ENCODE measurements at places on chromosomes 7 and 10. TPM values are rescaled to one million over a fixed set of nuclear protein-coding genes. Genes with fewer than 3 reads are reported as not detected.

- H3K4me3 ChIP-seq = peak overlapping the region; percentile 98
- peaks cover 33% of the 10 kb centered on the region for H3K36me3 ChIP-seq
- peak overlapping the region; percentile 96 for H3K27ac ChIP-seq
- DNase-seq = peak; percentile 50
- peaks cover 33% of the 10 kb centered on the region for H3K4me1 ChIP-seq
These were observed 1.7 kb downstream of the CDK6 start for GRCh38 chr7:92834507-92835260.

DNA sequence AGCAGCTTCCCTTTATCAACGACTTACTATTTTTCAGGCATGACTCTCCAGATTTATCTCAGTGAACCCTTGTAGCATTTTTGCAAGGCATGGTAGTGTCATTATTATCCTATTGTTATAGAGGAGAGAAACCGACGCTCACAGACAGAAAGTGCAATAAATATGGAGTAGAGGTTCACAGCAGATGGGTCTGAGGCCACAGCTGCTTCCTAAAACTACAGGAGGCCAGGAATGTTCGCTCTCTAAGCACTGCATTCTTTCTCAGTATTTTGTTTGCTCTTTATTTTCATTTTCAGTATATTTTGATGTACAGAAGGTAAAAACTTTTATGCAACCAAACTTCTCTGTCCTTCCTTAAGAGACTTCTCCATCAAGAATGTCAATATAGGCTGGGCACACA is 4.5 kb upstream of the AEBP1 start:
- H3K27ac ChIP-seq = no peak overlapping the region
- peaks cover 4% of the 10 kb centered on the region for H3K27me3 ChIP-seq
- H3K4me1 ChIP-seq = peaks cover 30% of the 10 kb centered on the region
- no peaks in the 10 kb centered on the region for H3K36me3 ChIP-seq

DNA sequence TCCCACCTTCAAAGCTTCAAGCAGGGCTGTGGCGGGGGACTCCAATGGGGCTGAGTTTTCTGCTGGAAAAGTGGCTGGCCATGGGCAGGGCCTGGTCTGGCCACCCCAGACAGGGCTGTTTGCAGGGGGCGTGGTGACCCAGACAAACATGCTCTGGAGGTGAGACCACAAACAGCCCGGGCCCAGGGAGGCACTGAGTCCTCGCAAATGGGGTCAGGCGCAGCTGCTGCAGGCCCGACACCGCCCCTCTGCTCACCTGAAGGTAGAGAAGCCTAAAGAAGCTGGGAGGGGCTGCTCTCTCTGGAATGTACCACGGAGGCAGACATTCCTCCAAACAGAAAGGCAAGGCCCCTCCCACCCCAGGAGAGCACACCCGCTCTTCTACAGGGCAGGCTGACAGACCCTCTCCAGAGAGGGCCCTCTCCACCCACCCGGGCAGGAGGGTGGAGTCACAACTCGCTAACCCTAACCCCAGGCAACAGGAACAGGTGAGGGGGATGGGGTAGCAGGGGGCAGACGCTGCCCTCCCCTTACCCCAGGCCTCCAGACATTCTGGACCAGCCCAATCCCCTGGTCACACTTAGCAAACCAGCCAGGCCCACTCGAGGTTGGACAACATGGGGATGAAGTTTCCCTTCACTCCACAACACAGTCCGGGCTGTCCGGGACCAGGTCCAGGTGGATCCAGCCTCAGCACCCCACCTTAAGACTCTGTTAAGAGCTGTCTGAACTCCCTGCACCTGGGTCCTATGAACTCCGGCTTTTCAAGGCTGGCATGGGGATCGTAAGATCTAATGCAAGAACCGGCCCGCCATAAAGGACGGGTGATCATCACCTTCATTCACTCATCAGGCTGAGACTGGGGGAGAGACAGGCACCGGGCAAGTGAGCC is 32.3 kb downstream of the OAT start:
- H3K4me3 ChIP-seq = no peak overlapping the region
- no peak overlapping the region for H3K27ac ChIP-seq
- H3K27me3 ChIP-seq = peaks cover 15% of the 10 kb centered on the region
- no peaks in the 10 kb centered on the region for H3K4me1 ChIP-seq

GRCh38 chr7:30176463-30177109 is 41.8 kb downstream of the MTURN start:
- H3K27ac ChIP-seq = no peak overlapping the region

GRCh38 chr7:1567896-1568510 is 1.8 kb downstream of the PSMG3 start:
- no peaks in the 10 kb centered on the region for H3K27me3 ChIP-seq
- H3K27ac ChIP-seq = no peak overlapping the region
- no peak for DNase-seq
- peaks cover 4% of the 10 kb centered on the region for H3K36me3 ChIP-seq
- peak overlapping the region; percentile 22 for H3K4me3 ChIP-seq
- H3K4me1 ChIP-seq = peaks cover 14% of the 10 kb centered on the region

DNA sequence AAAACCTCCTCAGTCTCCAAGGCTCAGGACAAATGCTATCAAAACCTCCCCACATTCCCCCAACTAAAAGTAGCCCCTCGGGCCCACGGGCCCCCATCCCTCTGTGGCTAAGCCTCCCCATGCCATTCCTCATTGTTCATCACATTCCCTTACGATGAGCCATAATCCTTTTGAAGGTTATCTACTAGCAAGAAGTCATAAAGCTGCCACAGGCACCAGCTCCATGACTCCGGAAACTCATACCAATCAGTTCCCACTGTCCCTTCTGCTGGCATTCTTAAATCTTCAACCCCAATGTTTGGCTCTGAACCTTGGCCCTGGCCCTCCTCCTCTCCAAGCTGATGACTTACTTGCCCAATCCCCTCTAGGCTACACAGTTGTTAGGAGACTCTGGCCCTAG is 19.4 kb upstream of the TM9SF3 start:
- H3K36me3 ChIP-seq = no peaks in the 10 kb centered on the region
- H3K27me3 ChIP-seq = no peaks in the 10 kb centered on the region
- peaks cover 5% of the 10 kb centered on the region for H3K4me1 ChIP-seq

The PIK3CG gene
- total RNA-seq = 54.1 TPM

DNA sequence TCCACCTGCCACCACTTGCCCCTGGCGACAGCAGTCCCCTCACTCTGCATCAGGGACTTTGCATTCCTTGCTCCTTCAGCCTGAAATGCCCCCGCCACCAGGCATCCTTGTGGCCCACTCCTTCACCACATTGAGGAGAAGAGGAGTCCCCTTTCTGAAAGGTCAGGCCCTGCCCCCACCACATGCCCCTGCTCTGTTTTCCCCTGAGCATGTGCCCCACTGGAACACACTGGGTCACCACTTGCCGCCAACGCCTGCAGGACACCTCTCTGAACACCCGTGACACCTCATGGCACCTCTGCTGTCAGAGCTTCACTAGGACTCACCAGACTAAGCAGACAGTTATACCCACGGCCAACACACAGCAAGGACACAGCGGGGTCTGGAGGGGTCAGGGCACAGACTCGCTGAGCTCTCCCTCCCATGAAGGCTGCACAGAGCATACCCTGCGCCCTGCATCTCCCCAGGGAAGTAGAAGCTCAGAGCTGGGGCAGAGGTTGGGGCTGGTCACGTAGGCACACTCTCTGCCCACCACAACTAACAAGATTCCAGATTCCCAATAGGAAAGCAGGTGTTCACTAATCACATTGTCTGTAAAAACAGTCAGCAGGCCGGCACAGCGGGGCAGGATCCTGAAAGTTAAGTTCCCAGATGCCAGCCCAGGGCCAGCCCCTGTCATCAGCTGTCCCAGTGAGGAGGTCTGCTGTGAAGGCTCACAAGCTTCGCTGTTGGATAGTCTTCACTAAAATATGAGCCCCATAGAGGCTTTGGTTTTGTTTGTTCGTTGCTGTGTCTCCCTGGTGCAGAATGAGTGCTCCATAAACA is 5.8 kb upstream of the AOC1 start:
- DNase-seq = no peak
- peaks cover 20% of the 10 kb centered on the region for H3K27me3 ChIP-seq
- H3K36me3 ChIP-seq = no peaks in the 10 kb centered on the region
- no peak overlapping the region for H3K27ac ChIP-seq
- no peaks in the 10 kb centered on the region for H3K4me1 ChIP-seq

- no peak for DNase-seq
- no peak overlapping the region for H3K4me3 ChIP-seq
- H3K4me1 ChIP-seq = no peaks in the 10 kb centered on the region
- no peak overlapping the region for H3K27ac ChIP-seq
- no peaks in the 10 kb centered on the region for H3K36me3 ChIP-seq
These were observed 1.9 kb upstream of the INMT start for GRCh38 chr7:30750010-30750409.

- H3K36me3 ChIP-seq = no peaks in the 10 kb centered on the region
- no peak overlapping the region for H3K27ac ChIP-seq
- no peak for DNase-seq
- H3K4me1 ChIP-seq = peaks cover 18% of the 10 kb centered on the region
- no peak overlapping the region for H3K4me3 ChIP-seq
- H3K27me3 ChIP-seq = no peaks in the 10 kb centered on the region
These were observed 7.1 kb upstream of the MALSU1 start for GRCh38 chr7:23291957-23292560.

- no peak overlapping the region for H3K4me3 ChIP-seq
- no peak overlapping the region for H3K27ac ChIP-seq
- no peaks in the 10 kb centered on the region for H3K4me1 ChIP-seq
- DNase-seq = no peak
- H3K27me3 ChIP-seq = no peaks in the 10 kb centered on the region
- peaks cover 7% of the 10 kb centered on the region for H3K36me3 ChIP-seq
These were observed 17.6 kb downstream of the BCCIP start for GRCh38 chr10:125840955-125841354.

DNA sequence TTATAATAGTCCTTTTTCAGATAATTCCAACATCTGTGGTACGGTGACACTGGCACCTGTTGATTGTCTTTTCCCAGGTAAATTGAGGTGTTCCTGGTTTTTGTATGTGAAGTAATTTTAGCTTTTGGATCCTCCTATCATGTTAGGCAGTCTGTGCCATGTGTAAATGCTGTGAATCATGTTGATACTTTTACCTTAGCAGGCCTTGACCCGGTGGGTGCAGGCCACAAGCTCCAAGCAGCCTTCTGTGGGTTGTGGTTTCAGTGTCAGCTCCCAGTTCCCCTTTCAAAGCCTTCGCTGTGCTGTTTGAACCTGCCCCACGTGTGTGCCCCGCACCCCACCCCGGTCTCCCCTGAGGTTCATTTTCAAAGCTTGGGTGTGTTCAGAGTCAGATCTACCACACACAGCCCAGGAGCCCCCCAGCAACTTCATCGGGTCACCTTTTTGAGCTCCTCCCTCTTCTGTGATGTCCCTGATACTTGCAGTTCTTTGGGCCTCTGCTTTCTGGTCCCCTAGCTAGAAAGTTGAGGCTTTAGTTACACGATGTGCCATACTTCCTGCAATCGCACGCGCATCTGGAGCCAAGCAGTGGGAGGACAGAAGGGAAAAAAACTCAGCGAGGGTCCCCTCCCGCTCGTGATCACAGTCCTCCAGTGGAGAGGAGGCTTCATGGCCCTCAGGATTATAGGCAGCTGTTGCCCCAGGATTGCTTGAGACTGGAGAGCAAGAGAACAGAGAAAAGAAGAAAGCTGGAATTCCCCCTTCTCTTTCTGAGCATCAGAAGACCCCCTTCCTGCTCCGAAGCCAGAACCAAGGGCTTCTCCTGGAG is 8.7 kb upstream of the BHLHA15 start:
- H3K27me3 ChIP-seq = no peaks in the 10 kb centered on the region
- H3K4me1 ChIP-seq = peaks cover 35% of the 10 kb centered on the region
- peak overlapping the region; percentile 77 for H3K4me3 ChIP-seq
- H3K36me3 ChIP-seq = peaks cover 25% of the 10 kb centered on the region
- peak; percentile 80 for DNase-seq

GRCh38 chr10:116209781-116210180 is 63.2 kb downstream of the GFRA1 start:
- H3K27me3 ChIP-seq = no peaks in the 10 kb centered on the region
- H3K27ac ChIP-seq = no peak overlapping the region
- H3K36me3 ChIP-seq = no peaks in the 10 kb centered on the region

The GPR26 gene
- total RNA-seq = not detected

The AFAP1L2 gene
- total RNA-seq = 3.8 TPM

The GIGYF1 gene
- 75.2 TPM for total RNA-seq

The RELN gene
- not detected for total RNA-seq

DNA sequence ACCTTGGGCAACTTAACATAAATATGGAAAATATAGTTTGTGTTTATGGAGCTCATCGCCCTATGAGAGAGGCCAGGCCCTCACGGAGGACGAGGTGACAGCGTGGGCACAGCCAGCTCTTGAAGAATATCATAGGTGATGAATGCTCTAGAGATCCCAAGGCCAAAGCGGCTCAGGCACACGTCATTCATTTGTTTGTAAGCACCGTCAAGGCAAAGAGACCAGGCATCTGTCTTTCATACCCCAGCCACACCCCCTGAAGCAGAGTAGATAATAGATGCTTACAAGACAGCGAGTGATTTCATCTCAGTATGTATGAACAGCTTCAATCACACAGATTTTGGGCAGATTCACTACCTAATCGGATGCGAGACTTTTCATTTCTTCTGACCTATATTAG is 242.1 kb upstream of the C7orf33 start:
- no peak for DNase-seq
- H3K4me1 ChIP-seq = no peaks in the 10 kb centered on the region
- no peak overlapping the region for H3K27ac ChIP-seq
- no peak overlapping the region for H3K4me3 ChIP-seq
- no peaks in the 10 kb centered on the region for H3K36me3 ChIP-seq

The VWDE gene
- 4.8 TPM for total RNA-seq

DNA sequence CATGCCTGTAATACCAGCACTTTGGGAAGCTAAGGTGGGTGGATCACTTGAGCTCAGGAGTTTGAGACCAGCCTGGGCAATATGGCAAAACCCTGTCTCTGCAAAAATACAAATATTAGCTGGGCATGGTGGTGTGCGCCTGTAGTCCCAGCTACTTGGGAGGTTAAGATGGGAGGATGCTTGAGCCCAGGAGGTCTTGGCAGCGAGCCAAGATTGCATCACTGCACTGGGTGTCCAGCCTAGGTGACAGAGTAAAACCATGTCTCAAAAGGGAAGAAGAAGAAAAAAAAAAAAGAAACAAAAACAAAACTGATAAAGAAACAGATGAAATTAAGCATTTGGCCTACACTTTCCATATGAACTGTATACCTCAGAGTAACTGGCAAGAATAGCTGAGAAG is 319.2 kb downstream of the PARD3 start:
- H3K27me3 ChIP-seq = no peaks in the 10 kb centered on the region
- no peak overlapping the region for H3K4me3 ChIP-seq
- no peaks in the 10 kb centered on the region for H3K36me3 ChIP-seq

The PRSS2 gene
- not detected for total RNA-seq

The MSMB gene
- not detected for total RNA-seq

DNA sequence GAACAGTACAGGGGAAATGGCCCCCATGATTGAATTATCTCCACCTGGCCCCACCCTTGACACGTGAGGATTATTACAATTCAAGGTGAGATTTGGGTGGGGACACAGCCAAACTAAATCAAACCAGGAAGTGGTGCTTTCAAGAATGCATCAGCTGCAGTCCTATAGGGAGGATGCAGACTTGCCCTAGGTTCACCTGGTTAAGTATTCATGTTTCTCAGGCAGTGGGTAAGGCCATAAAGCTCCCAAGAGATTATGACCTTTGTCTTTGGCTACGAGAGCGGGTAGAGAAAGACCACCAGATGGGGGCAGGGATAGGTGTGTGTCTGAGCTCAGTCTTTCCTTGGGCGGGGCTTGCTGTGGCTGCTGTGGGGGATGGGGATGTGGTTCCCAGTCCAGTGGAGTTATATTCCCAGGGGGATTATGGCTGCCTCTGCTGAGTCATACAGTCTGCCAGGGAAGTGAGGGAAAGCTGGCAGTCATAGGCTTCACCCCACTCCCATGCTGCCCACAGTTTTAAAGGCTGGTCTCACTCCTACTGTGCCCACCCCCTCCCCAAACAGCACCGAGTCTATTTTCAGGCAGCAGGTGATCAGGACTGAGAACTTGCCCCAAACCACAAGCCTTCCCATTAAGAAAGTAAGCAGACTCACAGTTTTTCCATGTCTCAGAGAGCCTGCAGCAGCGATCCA is 8.4 kb upstream of the R3HCC1L start:
- H3K4me3 ChIP-seq = no peak overlapping the region
- no peak for DNase-seq
- H3K27ac ChIP-seq = no peak overlapping the region

Measured in activated naive CD8-positive, alpha-beta T cell treated with anti-CD3 and anti-CD28 coated beads, Interleukin-2, amount 10 ng/mL, durations not matched to agents 7 days and 5 days (primary cell).